ENCODE measurements at places on chromosomes 1 and 21.

DNA sequence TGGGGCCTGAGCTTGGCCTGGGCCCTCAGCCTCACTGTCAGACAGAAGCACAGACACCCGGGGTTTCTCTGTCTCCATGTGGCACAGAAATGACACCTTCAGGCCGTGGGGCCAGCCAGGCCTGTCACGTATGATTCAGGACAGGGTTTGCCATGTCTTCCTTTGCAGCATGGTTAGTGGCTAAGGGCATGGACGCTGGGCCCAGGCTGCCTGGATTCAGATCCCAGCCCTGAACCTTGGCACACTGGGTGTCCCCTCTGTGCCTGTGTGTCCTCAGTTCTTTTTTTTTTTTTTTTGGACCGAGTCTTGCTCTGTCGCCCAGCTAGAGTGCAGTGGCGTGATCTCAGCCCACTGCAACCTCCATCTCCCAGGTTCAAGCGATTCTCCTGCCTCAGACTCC, 73.6 kb downstream of the SPSB1 start:
- no peak for DNase-seq

DNA sequence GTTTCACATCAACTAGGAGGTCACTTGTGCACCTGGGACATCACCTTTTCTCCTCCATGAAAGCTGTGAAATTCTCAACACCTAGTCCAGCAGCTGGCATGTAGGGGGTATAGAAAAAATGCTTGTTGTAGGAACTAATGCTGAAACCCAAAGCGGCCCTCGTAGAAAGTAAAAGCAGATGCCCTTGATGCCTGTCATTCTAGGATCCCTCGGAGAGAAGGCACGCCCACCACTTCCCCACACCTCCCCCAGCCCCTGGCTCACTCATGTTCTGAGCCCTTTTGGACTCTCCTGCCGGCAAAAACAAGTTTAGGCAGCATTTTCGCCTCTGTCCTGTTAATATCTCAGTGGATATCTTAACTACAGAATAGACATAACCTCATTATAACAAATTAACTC, 36.5 kb downstream of the RIPK4 start:
- no peak for DNase-seq

GRCh38 chr1:235838021-235838420, 28.7 kb downstream of the LYST start:
- DNase-seq = no peak

GRCh38 chr21:15514073-15514946, 215.5 kb upstream of the USP25 start:
- DNase-seq = peak; percentile 9

GRCh38 chr1:236024641-236025040, 40.2 kb downstream of the NID1 start:
- DNase-seq = peak; percentile 33

DNA sequence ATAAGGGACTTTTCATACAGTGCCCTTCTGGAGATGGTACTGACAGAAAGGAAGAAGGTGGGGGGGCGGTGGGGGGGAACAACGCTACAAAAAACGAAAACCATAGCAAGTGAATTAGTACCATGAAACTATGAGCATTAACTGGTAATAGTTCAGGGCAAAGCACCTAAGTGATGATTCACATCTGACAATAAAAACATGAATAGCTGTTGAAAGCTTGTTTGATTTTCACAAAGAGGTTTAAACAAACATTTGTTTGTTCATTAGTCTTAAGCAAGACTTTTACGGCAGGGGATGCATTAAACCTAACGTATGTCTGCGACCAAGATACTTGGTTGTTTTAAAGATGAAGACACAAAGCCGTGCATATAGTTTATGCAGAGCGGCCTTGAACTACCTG, 177.5 kb downstream of the LMO4 start:
- no peak for DNase-seq

Measured in inflammatory macrophage treated with lipopolysaccharide for 1 hour (primary cell).